ENCODE measurements at places on chromosomes 1 and 21. TPM values are rescaled to one million over a fixed set of nuclear protein-coding genes. Genes with fewer than 3 reads are reported as not detected.
A peak's percentile ranks its signal among the peaks of the same experiment; 100 is the strongest.

GRCh38 chr1:85195703-85196102 lies 5.1 kb downstream of the SYDE2 start:
- DNase-seq, result no peak

LRRN2 gene
- 0.32 TPM for total RNA-seq

GRCh38 chr21:34020005-34020847 lies 53.2 kb upstream of the MRPS6 start:
- DNase-seq, result no peak

DNA sequence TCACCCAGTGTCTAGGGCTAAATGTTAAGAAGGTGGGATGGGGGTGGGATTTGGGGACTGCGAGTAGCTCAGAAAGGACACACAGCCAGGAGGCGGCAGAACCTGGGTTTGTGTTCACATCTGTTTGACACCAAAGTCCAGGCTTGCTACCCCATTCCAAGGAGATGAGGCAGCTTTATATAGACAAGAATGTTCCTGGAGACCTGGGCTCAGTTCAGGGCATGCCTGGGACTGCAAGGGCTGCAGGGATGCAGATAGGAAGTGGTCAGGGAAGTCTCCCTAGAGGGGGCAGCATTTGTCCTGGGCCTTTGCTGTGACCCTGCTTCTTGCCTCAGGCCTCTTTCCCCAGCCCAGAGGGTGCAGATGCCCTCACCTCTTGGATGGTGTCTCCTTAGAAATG lies 16.3 kb downstream of the PADI3 start:
- DNase-seq, result no peak

XCL1 gene
- not detected for total RNA-seq

GRCh38 chr1:227899141-227899819 lies 48.5 kb downstream of the WNT9A start:
- DNase-seq, result peak; percentile 73

ACTL8 gene
- not detected for total RNA-seq

- DNase-seq, result no peak
These were observed 124.3 kb downstream of the NOS1AP start for GRCh38 chr1:162193815-162194214.

DNA sequence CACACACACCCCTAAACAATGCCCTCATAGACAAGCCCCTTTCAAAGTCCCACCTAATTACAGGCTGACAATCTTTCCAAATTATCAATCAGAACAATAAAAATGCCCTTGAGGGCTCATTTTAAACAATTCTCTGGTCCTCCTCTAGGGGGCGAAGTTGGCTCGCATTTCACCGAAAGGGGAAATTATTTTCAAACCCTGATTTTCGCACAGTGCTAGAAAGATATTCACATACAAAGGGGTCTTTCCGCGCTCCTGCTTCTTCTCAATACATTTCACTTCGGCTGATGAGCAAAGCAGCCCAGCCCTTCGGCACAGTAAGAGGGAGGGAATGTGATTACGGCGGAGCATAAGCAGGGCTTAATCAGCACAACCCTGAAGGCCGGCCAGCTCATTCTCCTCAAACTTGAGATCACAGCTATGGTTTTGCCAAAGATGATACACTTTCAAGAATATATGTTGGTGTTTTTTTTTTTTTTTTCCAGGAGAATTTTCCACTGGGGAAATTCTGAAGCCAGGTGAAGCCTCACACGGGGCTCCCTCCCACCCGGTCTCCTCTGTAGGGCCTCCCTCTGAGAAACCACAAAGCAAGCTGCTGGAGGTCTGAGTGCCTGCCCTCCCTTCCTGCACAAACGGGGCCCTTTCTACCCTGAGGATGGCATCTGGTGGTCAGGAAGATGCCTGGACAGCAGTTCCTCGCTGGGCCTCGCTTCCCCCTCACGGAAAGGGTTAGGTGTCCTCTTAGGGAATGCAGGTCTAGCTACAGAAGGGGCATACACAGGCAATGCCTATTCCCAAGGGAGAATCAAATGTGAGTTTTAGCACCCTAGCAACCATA lies 66.9 kb downstream of the GNG12 start:
- DNase-seq, result no peak

PGBD5 gene
- 1.4 TPM for total RNA-seq

FAM78B gene
- total RNA-seq, result 1.1 TPM

DNA sequence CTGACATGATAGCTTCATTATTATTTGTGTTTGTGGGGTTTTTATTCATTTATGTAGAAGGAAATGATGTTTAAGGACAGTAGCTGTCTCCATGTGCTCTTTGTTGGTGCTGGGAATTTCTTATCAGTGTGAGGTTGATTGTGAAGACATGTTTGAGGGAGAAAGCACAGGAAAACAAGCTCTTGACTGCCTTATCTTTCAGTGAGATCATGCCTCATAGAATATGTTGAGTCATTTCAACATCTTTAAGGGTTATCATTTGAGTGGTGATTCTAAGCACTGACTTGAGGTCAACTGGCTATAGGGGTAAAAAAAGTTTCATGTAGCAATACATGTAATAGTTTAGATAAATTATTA lies 405.1 kb upstream of the ADAMTS5 start:
- DNase-seq, result no peak
